Choroid plexus epithelial cell (primary cell): ENCODE measurements at places on chromosomes 2 and 18.

DNA sequence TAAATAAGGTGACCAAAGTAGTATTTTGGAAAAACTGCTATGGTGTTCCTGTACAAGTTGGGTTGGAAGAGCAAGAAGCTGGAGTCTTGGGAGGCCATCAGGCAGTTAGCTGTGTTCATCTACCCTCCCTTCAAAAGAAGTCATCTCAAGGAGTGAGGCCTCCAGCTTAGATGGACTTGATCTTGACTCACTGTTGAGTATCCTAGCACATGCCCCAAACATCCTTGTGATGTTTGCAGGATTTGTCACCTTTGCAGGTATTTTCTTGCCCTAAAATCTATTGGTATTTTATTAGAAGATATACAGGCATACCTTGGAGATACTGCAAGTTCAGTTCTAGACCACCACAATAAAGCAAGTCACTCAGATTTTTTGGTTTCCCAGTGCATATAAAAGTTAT, 30.2 kb downstream of the RNMT start:
- DNase-seq: no peak

- no peak for DNase-seq
Measured at GRCh38 chr2:207215308-207215707, 49.6 kb upstream of the KLF7 start.

DNA sequence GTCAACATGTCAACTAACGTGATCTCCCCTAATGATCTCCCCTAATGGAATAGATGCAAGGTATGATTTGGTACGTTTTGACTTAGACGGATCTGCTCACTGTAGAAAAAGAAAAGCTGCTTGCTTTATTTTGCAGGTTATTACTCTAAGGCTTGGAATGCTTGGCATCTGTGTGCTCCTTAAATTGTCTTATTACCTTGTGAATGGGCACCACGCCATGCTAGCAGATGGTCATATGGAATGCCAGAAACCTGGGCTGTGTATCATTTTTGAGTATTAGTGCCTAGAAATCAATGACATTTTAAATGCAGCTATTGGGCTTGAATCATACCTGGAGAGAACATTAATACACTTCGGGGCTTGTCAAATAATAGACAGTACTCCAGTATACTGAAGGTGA, 16.5 kb upstream of the FIGN start:
- no peak for DNase-seq

DNA sequence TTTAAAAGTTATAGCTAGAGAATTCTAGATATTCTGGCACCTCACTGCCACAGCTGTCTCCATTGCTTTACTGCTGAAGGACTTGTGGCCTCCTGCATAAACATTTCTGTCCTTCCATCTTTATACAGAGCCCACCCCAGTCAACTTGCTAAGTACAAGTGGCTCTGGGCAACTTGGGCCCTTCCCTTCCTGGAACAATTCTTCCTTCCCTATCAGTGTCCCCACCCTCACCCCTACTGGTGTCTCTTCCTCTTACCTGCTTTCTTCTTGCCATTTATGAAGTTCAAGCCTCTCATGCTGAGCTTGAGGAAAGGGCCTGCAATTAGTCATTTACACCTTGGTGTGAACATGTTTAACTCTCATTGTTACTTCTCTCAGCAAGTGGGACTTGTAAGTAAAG, 45.0 kb downstream of the ARHGAP25 start:
- no peak for DNase-seq

- DNase-seq: no peak
Measured at GRCh38 chr18:24756385-24756784, 295.9 kb downstream of the HRH4 start.

- DNase-seq: no peak
Measured at GRCh38 chr2:67186871-67187270, 210.3 kb upstream of the ETAA1 start.

DNA sequence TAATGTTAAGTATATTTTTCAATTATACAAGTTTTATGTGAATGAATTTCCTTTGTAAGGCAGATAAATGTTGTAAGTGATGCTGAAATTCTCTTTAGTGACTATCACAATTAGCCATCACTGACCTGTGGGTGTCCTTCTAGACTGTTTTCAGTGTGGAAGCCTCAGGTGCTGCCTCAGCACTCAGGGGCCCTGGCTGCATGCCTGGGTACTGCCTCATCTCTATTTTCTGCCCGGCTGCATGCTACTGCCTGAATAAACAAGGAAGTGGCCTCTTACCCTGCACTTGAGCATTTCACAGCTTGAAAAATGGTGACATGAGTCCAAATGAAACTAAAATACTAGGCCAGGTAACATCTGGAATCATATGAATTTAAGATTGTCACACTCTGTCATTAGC, 787.6 kb upstream of the SALL3 start:
- DNase-seq: no peak

DNA sequence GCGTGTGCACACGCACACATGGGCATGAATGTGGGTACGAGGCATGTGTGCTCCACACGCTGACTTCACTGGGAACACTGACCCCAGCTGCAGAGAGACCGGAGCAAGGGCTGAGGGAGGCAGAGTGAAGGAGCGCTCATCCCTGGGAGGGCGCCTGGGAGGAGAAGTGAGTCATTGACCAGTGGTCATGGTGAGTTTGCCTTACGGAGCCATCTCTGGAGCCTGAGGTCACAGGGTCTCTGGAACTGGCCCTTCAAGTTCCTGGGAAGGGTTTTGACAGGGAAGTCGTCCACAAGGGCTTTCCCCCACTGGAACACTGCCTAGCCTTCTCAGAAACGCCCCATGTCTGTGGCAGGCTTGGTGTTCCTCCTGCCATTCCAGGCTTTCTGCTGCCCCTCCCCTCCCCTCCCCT, 14.3 kb upstream of the TMEM185B start:
- DNase-seq: peak; percentile 73

DNA sequence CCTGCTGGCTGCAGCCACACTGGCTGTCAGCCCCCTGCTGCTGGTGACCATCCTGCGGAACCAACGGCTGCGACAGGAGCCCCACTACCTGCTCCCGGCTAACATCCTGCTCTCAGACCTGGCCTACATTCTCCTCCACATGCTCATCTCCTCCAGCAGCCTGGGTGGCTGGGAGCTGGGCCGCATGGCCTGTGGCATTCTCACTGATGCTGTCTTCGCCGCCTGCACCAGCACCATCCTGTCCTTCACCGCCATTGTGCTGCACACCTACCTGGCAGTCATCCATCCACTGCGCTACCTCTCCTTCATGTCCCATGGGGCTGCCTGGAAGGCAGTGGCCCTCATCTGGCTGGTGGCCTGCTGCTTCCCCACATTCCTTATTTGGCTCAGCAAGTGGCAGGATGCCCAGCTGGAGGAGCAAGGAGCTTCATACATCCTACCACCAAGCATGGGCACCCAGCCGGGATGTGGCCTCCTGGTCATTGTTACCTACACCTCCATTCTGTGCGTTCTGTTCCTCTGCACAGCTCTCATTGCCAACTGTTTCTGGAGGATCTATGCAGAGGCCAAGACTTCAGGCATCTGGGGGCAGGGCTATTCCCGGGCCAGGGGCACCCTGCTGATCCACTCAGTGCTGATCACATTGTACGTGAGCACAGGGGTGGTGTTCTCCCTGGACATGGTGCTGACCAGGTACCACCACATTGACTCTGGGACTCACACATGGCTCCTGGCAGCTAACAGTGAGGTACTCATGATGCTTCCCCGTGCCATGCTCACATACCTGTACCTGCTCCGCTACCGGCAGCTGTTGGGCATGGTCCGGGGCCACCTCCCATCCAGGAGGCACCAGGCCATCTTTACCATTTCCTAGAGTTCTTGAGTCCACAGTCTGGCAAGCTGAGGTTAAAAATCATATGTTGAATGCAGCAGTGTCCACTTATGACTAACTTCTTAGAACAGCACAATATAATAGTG, 741 bp downstream of the GPR148 start:
- no peak for DNase-seq

GRCh38 chr18:69948256-69948655, 583 bp upstream of the CD226 start:
- no peak for DNase-seq

DNA sequence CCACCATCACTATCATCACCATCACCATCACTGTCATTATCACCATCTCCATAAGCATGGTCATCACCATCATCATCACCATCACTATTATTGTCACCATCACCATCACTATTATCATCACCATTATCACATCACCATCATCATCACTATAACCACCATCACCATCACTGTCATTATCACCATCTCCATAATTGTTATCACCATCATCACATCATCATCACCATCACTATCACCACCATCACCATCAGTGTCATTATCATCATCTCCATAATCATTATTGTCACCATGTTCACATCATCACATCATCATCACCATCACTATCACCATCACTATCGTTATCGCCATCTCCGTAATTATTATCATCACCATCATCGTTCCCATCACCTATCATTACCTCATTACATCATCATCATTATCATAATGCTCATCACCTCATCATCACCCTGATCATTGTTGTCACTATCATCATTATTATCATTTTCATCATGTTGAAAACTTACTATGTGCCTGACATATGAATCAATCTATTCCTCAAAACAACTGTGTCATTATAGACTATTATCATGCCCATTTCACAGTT, 280.3 kb upstream of the HS6ST1 start:
- no peak for DNase-seq

- DNase-seq: no peak
Measured at GRCh38 chr2:111054791-111055691, 65.7 kb upstream of the BCL2L11 start.

- DNase-seq: no peak
Measured at GRCh38 chr2:67214585-67215185, 182.4 kb upstream of the ETAA1 start.

DNA sequence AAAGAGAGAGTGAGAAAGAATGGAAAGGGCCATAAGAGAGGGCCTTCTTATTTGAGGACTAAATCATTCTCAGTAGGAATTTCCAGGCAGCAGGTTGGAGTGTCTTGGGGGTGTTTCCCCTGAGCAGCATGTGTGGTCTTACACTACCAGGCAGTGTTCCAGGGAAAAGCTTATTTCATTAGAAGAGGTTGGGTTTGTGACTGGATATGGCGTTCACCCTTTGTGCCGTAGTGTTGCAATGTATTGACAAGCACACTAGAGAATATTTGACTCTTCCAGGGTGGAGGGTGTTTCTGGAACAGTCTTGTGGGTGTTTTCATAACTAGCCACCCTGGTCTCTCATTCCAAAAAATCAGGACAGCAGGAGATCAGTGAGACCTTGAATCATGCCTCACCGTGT, 105.5 kb downstream of the NRP2 start:
- DNase-seq: no peak

DNA sequence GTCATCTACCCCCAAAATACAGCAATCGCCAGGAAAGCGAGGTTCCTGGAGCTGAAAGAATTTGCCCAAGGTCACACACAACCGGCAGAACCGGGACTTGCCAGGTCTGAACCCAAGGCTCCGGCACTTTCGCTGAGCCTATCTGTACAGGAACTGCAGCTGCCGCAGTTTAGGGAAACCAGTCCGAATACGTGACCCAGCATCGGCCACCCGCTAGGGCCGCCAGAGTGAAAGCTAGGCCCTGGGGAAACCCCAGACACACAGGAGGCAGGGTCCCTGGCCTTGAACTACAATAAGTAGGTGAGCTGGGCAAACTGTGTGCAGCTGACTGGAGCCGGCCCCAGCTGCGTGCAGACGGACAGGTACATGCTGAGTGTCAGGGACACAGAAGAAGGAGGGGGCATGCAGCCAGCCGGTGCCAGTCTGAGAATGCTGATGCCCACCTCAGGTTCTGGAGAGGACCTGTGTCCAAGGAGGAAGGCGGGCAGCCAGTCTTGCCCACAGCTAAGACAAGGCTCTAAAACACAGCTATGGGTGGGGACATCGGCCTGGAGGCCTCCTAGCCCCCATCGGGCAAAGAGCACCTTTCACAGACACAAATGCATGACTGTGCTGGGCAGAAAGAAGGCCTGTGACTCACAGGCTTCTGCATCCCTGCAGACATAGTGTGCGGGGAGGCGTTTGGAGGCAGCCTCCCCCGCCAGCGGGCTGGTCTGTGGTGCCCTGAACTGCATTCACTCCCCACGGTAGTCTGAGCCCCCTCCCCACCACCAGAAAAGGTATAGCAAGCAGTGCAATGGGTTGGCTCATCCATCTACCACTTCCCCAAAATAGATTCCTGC, 107.4 kb upstream of the ID2 start:
- DNase-seq: no peak

DNA sequence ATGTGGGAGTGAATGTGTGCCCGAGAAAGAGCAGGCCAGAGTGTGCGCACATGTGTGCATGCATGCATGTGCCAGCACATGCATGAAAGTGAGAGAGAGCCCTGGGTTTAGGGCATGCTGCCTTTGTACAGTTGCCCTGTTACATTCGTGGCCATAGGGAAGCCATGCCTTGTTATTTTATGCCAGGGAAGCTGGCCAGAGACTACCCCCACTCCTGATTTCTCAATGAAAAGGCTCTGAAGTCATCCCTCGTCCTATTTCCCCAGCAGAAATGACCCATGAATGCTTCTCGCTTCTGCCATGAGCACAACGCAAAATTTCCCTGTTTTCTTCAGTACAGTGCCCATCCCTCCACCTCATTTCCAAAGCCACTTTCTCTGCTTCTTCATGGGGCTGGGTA, 143.0 kb downstream of the CELF4 start:
- no peak for DNase-seq

- DNase-seq: no peak
Measured at GRCh38 chr2:196963043-196963442, 36.5 kb upstream of the PGAP1 start.

- DNase-seq: no peak
Measured at GRCh38 chr2:188878716-188879115, 95.5 kb upstream of the COL3A1 start.

GRCh38 chr18:9048236-9048635, 54.3 kb upstream of the NDUFV2 start:
- no peak for DNase-seq

DNA sequence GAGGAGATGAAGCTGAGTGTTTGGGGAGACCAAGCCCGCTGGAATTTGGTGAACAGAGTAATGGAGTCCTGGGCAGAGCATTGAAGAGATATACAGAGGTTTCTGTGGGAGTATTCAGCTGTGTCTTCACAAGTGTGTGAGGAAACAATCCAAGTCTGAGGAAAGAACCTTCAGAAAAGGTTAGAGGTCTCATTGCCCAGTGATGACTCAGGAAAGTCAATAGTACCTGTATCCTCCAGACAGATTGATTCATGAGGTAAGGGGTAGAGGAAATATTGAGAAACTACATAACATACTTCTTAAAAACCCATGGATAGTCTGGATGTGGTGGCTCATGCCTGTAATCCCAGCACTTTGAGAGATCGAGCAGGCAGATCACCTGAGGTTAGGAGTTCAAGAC, 392.3 kb downstream of the GALNT13 start:
- DNase-seq: no peak

- DNase-seq: peak; percentile 42
Measured at GRCh38 chr2:226117510-226118065, 682.0 kb downstream of the IRS1 start.
